NCI-H187 (cell line): ENCODE measurements at places on chromosomes 4 and X.

DNA sequence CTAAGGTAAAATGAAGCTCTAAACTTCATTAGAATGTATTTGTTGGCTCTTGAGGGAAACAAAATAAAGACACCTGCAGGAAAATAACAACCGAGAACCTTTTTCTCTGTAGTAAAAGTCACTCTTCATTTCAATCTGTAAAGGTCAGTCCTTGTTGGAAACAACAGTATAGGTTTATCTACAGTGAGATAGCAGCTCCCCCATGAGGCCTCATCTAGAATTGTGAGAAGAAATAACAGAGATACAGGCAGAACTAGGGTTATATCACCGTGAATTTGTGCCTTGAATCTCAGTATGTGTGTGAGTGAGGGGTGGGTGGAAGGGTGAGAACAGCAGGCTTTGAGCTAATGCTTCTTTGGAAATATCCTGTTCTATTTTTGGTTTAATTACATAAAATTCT, 107.8 kb upstream of the FMR1 start:
- no peak for DNase-seq

GRCh38 chr4:7719354-7720174, 220.1 kb downstream of the AFAP1 start:
- DNase-seq, result peak; percentile 15

GRCh38 chrX:151780621-151781020, 46.1 kb downstream of the CNGA2 start:
- DNase-seq, result no peak

DNA sequence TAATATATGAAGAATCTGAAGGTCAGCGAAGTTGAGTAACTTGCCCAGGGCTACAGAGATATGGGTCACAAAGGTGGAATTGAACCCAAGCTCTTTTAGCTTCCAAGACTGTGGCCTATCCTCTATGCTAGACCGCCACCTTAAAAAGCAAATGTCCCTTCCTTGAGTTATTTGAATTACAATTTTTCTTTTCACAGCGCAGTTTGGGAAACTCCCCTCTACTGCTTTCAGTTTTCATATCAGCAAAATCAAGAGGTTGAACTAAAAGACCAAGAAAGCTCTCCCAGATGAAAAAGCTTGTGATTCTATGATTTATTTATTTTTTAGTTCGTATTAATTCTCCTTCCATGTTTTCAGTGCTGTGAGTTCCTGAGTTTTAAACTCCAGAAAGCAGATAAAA, 174.5 kb upstream of the C1QTNF7 start:
- DNase-seq, result no peak

DNA sequence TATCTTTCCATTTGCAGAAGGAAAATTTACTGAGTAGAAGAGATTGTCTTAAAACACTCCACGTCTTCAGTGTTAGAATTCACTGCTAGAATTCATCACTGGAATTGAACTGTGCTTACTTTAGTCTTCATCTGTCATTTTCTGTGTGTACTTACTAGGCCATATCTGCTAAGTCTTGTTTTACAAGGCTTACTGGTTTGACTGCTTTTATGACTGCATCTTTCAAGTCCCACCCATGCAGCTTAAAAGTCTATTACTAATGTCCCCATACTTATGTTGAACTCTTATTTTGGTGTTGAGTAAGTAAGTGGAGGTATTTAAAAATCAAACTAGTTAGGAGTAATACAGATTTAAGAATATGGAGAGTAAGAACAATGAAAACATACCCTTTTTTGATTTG, 14.6 kb downstream of the CLCN3 start:
- no peak for DNase-seq

DNA sequence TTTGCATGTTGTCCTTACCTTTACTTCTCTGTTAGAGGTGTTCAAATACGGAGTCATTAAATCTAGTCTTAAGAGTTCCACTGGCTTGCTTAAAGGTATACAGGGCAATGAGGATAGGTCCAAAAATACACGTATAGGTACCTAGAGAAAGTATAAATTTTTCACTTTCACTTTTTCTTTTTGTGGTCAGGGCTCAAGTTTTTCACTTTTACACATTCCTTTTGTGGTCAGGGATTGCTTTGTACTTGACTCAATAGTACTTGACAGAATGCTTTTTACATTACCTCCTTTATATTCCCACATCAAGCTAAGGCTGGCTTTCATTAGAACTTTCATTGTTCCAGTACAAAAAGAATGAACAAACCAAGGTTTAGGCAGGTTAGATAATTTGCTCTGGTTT, 21.7 kb downstream of the TMEM184C start:
- no peak for DNase-seq
